ENCODE measurements at places on chromosomes 7 and 10. TPM values are rescaled to one million over a fixed set of nuclear protein-coding genes. Genes with fewer than 3 reads are reported as not detected.

Gene RTKN2
- not detected for total RNA-seq

Gene NPFFR1
- not detected for total RNA-seq

Gene TACC2
- 11.4 TPM for total RNA-seq

Gene TAC1
- 12.0 TPM for total RNA-seq

Gene MMP21
- total RNA-seq = not detected

Gene DKK1
- 1.2 TPM for total RNA-seq

Gene IGFBP3
- total RNA-seq = 15.0 TPM

Gene STN1
- 44.2 TPM for total RNA-seq

Gene NET1
- 25.2 TPM for total RNA-seq

Gene CALHM1
- total RNA-seq = not detected

Gene GRID2IP
- 1.8 TPM for total RNA-seq

Gene IL15RA
- 9.8 TPM for total RNA-seq

Gene KAZALD1
- total RNA-seq = 1.5 TPM

Gene ITPRID1
- total RNA-seq = 0.06 TPM

Gene NPTX2
- total RNA-seq = 81.1 TPM

Gene MBL2
- not detected for total RNA-seq

Gene KIAA1549
- total RNA-seq = 2.5 TPM

Gene ADAP1
- total RNA-seq = 11.5 TPM

Gene AQP1
- total RNA-seq = 43.4 TPM

Measured in adrenal gland (tissue), 19 donors.